ENCODE measurements at places on chromosomes 4 and X. TPM values are rescaled to one million over a fixed set of nuclear protein-coding genes. Genes with fewer than 3 reads are reported as not detected.

The XPNPEP2 gene
- 28.7 TPM for total RNA-seq

The HMX1 gene
- total RNA-seq = not detected

The ETDB gene
- not detected for total RNA-seq

The RBMXL3 gene
- total RNA-seq = not detected

The S100G gene
- not detected for total RNA-seq

The ODAPH gene
- 0.18 TPM for total RNA-seq

The AMBN gene
- total RNA-seq = 0.47 TPM
